ENCODE measurements at places on chromosomes 1 and 21. TPM values are rescaled to one million over a fixed set of nuclear protein-coding genes. Genes with fewer than 3 reads are reported as not detected.

DNA sequence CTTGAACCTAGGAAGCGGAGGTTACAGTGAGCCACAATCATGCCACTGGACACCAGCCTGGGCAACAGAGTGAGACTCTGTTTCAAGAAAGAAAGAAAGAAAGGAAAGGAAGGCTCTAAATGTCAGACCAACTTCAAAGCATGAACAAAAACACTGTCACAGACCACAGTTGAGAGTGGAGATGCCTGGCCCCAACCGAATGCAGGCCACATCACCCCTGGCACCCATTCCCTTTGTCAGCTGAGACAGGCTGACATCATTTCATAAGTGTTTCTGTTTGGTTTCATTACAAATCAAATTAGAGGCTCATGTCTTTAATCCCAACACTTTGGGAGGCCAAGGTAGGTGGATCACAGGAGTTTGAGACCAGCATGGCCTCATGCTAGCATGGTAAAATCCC, 28.6 kb upstream of the NADK start:
- no peak for DNase-seq

DNA sequence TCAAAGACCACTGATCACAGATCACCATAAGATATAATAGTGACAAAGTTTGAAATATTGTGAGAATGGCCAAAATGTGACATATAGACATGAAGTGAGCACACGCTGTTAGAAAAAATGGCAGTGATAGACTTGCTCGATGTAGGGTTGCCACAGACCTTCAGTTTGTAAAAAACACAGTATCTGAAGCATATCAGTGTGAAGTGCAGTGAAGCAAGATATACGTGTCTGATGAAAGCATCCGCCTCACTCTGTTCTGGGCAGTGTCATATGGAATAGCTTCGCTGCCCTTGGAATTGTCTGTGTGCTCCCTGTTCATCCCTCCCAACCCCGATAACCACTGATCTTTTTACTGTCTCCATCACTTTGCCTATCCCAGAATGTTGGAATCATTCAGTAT, 50.7 kb downstream of the GALNT2 start:
- no peak for DNase-seq

Gene DNALI1
- total RNA-seq, result 2.3 TPM

GRCh38 chr1:150553392-150554085, 4.3 kb downstream of the ADAMTSL4 start:
- no peak for DNase-seq
